ENCODE measurements at places on chromosomes 12 and 14.
A peak's percentile ranks its signal among the peaks of the same experiment; 100 is the strongest.

- DNase-seq, result no peak
These were observed 11.0 kb upstream of the IRF2BPL start for GRCh38 chr14:77039285-77040058.

GRCh38 chr12:120252071-120252906 is 13.2 kb downstream of the PXN start:
- peak; percentile 68 for DNase-seq

GRCh38 chr14:74856366-74856765 is 19.6 kb downstream of the PROX2 start:
- no peak for DNase-seq

DNA sequence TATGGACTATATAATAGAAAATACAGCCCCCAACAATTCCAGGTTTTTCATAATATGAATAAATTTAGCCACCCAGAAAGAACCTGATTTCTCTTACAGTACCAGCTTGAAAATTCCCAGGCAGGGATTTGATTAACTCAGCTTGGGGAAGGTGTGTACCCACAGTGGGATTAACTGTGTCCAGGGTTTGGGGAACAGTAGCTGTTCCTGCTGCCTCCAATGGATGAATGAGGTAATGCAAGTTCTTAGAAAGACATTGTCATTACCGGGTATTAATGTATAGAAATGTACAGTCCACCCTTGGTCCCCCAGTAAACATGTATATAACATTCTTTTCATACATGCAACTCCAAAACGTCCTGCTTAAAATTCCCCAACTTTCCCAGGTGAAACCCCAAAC is 115.6 kb downstream of the LRIG3 start:
- peak; percentile 3 for DNase-seq

GRCh38 chr12:15751741-15752140 is 37.4 kb downstream of the EPS8 start:
- no peak for DNase-seq

DNA sequence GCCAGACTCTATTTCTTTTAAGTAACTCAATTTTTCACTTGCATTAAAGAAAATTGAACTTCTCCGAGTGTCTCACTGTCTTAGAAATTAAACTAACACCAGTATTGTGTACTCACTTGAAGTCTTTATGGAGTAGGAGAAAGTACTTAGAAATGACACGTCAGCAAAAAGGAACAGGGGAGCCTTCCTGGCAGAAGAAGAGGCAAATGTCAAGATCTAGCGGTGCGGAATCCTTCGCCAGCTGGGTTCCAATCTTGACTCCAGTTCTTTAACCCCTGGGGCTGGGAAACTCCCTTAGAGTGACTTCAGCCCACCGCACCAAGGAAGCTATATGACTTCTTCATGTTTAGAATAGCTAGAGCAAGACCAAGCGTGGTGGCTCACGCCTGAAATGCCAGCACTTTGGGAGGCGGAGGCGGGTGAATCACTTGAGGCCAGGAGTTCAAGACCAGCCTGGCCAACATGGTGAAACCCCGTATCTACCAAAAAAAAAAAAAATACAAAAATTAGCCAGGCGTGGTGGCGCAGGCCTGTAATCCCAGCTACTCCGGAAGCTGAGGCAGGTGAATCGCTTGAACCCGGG is 34.4 kb downstream of the WBP11 start:
- peak; percentile 90 for DNase-seq

DNA sequence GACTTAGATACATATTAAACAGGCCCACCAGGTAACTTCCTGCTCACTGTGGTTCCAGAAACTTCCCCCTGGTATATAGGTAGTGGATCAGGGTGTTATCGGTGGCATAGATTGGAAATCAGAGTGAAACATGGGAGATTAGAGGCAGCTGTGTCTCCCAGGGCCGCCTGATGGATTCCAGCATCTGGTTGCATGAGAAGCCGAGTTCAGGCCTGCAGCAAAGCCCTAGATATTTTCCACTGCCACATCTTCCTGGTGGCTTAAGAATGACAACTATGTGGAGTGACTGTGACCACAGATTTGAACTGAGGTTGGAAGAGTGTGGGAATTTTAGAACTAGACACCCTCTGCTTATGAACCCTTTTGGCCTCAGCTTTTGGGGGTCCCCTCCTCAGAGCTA is 184.8 kb upstream of the NTF3 start:
- no peak for DNase-seq

GRCh38 chr12:94603434-94604365 is 46.7 kb downstream of the TMCC3 start:
- DNase-seq, result no peak

- DNase-seq, result no peak
These were observed 7.3 kb downstream of the USP15 start for GRCh38 chr12:62267480-62267879.

GRCh38 chr12:97316321-97316720 is 146.3 kb upstream of the RMST start:
- no peak for DNase-seq

GRCh38 chr12:66241061-66242043 is 52.3 kb downstream of the IRAK3 start:
- peak; percentile 17 for DNase-seq

DNA sequence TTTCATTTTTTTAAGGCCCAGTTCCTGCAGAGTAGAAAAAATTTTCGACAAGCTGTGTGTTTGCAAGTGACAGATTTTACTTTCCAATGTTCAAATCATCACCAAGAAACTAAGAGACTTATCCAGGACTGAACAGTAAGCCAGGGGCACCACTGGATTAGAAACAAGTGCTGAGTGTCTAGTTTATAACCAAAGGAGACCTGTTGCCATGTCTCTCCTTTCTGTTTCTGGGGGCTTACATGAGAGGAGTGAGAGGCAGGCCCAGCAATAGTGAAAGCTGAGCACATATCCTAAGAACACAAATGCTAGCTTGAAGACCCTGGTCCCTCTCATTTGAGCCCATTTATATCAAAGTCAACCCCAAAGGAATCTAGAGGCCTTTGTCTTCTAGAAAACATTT is 2.9 kb downstream of the IFNG start:
- DNase-seq, result no peak

- no peak for DNase-seq
These were observed 1.7 kb downstream of the WNT1 start for GRCh38 chr12:48979602-48980388.

GRCh38 chr12:43590307-43590706 is 38.3 kb upstream of the ADAMTS20 start:
- DNase-seq, result no peak

GRCh38 chr12:124278389-124279101 is 16.3 kb upstream of the RFLNA start:
- DNase-seq, result no peak

- DNase-seq, result peak; percentile 97
These were observed 31.2 kb downstream of the TMCC3 start for GRCh38 chr12:94618995-94619695.

DNA sequence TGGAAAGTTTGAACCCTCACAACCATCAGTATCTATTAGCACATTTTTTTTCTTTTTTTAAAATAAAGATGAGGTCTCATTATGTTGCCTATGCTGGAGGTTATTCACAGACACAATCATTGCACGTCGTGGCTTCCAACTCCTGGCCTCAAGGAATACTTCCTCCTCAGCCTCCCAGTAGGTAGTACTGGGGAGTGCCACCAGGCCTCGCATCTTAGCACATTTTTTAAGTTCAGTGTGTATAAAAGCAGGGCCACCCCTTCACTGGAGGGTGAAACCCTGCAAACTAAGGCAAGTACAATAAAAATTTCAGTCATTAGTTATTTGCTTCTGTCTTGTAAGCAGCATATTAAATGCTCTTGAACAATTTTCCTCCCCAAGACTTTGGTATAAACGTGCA is 114.2 kb upstream of the SINHCAF start:
- DNase-seq, result peak; percentile 15

- DNase-seq, result peak; percentile 57
These were observed 37.3 kb upstream of the ADGRD1 start for GRCh38 chr12:130916241-130916911.

DNA sequence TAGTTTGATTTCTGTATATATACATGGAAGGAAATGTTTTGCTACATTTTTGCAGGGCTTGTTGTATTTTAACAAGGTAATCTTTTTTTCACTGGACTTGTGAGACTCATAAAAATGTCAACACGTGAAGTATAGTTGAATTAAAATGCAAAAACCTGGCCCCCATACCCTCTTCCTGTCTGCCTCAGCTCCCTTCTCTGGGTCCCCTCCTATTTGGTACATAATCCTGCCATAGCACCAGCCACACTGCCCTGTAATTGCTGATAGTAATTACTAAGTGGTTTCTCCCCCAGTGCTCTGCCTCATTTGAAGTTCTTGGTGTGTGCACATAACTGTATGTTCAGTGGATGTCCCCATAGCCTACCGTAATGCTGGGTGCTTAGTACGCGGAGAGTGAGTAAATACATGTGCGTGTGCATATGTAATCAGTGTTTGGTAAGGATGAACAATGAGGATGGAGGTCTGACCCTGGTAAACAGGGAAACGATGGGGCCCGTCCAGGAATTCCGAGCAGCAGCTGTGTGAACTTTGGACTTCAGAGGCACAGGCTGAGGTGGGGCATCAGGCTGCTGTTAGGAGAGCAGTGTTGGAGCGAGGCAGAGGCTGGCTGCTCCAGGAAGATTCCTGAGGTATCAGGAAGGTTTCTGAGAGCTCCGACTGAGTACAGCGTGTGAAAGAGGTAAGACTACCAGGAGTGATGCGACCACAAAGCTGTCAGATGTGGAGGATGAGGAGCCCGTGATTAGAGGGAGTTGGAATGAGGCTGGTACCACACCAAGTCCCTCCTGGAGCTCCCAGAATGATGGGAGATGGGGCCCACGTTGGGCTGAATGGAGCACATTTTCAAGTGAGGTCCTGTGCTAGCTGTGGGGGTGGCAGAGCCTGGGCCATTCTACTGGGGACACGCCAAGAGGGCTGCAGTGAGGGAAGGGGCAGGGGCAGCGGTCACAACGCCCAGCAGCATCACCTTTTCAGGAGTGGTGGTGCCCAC is 106.8 kb downstream of the PELI2 start:
- peak; percentile 22 for DNase-seq

DNA sequence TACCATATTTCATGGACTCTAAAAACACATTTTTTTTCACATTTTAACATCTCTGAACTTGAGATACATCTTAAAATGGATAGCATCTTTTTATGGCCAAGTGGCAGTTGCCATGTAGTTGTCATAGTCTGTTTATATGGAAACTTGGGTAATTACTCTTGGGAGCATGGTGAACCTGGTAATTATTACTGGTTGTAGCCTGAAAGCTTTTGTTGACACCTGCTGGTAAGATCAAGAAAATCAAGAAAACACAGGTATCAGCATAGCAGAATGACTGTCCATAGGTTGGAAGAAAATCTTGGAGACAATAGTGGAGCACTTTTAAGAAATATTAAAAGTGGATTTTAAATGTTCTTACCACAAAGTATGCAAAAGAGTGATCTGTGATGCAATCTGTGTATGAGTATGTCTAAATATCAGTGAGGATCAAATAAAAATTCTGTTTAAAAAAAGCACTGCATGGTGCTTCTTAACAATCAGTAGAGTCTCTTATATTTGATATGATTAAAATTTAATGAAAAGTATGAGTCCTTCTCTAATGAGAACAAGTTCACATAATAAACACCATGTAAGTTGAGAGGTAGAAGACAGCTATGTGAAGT is 44.2 kb downstream of the TTC8 start:
- DNase-seq, result peak; percentile 43

DNA sequence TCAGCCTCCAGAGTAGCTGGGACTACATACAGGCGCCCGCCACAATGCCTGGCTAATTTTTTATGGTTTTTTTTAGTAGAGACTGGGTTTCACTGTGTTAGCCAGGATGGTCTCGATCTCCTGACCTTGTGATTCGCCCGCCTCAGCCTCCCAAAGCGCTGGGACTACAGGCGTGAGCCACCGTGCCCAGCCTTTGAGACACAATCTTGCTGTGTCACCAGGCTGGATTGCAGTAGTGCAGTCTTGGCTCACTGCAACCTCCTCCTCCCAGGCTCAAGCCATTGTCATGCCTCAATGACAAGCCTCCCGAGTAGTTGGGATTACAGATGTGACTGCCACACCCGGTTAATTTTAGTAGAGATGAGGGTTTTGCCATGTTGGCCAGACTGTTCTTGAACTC is 21.3 kb upstream of the STRN3 start:
- DNase-seq, result no peak

DNA sequence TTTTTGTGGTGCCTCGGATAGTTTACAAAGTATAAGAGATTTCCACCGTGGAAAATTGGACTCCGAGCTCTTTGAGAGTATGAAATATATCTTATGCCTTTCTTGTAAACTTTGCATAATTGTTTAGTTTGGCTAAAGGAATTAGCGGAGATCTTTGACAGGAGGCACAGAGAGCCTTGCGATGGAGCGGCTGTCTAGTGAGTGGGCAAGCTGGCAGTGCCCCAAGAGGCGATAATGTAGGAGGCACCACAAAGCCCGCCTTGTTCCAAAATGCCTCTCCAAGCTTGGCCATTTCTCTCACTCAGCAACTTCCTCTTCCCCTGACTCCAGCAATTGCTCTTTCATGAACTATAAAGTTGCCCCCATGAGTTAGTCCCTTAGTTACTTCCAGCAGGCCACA is 270.1 kb upstream of the PRICKLE1 start:
- DNase-seq, result no peak

DNA sequence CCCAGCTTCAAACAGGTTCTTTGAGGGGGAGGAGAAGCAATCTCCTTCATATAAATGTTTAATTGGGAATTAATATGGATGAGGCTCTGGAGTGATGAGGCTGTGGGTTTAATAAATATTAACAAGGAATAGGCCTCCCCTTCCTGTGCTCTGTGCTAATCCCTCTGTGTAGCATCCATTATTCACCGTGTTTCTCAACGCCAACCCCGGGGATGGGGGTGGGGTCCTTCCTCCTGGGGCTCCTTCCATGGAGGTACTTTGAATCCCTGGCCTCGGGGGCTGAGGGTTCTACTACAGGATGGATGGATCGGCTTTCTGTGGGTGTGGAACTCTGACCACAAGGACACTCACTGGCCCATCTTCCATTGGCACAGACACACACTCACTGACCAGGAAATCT is 34.9 kb upstream of the TMEM179 start:
- no peak for DNase-seq

DNA sequence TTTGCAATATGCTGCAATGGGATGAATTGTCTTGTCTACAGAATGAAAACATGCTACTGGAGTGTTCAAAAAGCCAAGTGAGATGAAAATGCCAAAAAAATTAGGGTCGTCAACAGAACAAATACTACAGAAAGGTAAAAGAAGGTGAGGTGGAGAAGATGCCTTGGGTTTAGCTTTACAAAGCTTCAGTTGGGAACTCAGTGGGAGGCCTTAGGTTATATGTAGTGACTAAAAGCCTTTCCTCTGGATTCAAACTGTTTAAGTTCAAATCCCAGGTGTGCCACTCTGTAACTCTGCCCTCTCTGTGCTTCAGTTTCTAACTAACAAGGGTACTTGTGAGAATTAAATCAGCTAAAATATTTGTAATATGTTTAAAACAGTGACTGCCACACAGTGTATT is 84.9 kb upstream of the PDE3A start:
- no peak for DNase-seq

Measured in kidney tubule cell (primary cell).